ENCODE measurements at places on chromosomes 11 and 22.

DNA sequence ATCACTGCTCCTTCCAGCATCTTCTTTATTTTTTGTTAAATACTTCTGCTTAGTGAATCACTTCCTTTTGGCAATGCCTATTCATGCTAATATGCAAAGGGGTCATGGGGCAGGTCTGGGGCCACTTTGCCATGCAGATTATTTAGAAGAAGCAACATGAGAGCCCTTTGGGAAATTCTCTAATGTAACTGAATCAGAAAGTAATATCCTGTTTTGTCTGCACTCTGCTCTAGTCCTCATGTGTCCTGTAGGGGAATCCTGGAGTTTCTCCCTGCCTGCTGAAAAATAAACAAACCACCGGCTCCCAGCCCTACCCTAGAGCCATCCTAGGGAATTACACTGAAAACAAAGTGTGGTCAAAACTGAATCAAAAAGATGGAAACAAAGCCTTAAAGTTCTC is 176.5 kb upstream of the POU2AF2 start:
- H3K27me3 ChIP-seq, result no peaks in the 10 kb centered on the region
- H3K27ac ChIP-seq, result no peak overlapping the region
- H3K4me1 ChIP-seq, result no peaks in the 10 kb centered on the region
- H3K36me3 ChIP-seq, result no peaks in the 10 kb centered on the region
- no peak for DNase-seq

GRCh38 chr11:43907028-43907975 is 26.7 kb downstream of the ALKBH3 start:
- H3K4me1 ChIP-seq, result peaks cover 23% of the 10 kb centered on the region
- H3K27me3 ChIP-seq, result no peaks in the 10 kb centered on the region
- DNase-seq, result no peak
- H3K4me3 ChIP-seq, result no peak overlapping the region
- H3K27ac ChIP-seq, result peak overlapping the region; percentile 62

GRCh38 chr11:121105063-121105480 is 4.0 kb downstream of the TECTA start:
- no peaks in the 10 kb centered on the region for H3K36me3 ChIP-seq
- no peak overlapping the region for H3K27ac ChIP-seq
- H3K4me3 ChIP-seq, result no peak overlapping the region
- H3K27me3 ChIP-seq, result no peaks in the 10 kb centered on the region
- no peaks in the 10 kb centered on the region for H3K4me1 ChIP-seq

DNA sequence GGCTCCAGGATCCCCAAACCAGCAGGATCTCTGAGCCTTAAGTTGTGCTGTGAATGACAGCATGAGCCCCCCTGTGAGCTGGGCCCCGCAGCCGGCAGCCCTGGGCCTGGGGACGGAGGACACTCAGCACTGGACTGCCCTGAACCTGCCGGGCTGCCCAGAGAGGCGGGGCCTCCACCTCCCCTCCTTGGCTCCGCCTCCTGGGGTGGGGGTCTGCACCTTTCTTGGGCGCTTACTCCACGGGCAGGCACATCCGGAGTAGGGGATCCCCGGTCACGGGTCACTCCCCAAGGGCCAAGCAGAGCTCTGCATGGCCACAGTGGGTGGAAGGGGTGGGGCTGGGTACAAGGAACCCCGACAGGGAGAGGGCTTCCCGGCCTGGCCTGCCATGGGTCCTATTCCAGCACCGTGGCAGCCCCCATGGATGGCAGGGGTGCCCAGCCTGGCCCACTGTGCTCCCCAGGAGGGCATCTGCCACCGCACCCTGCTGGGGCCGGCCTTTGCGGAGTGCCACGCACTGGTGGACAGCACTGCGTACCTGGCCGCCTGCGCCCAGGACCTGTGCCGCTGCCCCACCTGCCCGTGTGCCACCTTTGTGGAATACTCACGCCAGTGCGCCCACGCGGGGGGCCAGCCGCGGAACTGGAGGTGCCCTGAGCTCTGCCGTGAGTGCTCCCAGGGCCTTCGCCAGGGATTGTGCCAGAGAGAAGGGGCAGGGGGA is 5.4 kb downstream of the MUC5B start:
- no peak overlapping the region for H3K27ac ChIP-seq
- H3K4me3 ChIP-seq, result no peak overlapping the region
- H3K4me1 ChIP-seq, result no peaks in the 10 kb centered on the region
- H3K36me3 ChIP-seq, result no peaks in the 10 kb centered on the region
- no peak for DNase-seq

GRCh38 chr11:46918788-46919513 is 601 bp upstream of the LRP4 start:
- peak overlapping the region; percentile 69 for H3K4me3 ChIP-seq
- peaks cover 52% of the 10 kb centered on the region for H3K27me3 ChIP-seq
- H3K27ac ChIP-seq, result no peak overlapping the region
- no peak for DNase-seq
- peaks cover 26% of the 10 kb centered on the region for H3K4me1 ChIP-seq

DNA sequence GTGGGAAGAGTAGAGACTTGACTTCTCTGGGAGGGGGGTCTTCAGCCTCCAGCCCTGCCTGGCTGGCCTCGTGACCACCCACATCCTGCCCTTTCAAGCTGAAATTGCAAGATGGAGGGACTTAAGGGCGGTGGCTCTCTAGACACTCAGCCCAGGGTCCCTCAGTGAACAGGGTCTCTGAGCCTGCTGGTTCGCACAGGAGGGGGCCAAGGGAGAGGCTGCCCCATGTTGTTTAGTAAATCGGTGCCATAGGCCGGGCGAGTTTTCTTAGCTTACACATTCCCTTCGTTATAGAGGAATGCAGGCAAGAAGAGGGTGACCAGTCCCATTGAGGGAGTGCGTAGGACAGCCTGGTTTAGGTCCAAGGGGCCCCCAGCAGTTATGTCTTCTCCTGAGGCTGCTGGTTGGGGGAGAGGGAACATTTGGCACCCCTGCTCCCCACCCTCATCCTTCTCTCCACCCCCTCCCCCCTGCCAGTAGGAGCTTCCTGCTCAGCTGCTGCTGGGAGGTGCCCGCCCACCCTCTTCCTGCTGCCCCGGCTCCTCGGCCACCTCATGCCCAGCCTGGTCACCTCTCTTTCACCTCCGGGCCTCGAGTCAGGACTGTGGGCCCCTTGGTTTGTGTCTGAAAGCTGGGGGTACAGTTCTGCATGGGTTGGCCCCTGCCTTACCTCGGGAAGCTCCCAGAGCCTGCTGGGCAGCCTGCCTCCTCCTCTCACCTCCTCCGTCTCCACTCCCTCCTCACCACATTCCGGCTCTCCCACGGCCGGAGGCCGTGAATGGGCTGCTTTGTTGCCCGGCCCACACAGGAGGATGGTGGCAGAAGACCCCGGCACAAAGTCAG is 3.9 kb downstream of the FRMD8 start:
- peak overlapping the region; percentile 23 for H3K4me3 ChIP-seq
- H3K4me1 ChIP-seq, result peaks cover 53% of the 10 kb centered on the region
- no peaks in the 10 kb centered on the region for H3K27me3 ChIP-seq

DNA sequence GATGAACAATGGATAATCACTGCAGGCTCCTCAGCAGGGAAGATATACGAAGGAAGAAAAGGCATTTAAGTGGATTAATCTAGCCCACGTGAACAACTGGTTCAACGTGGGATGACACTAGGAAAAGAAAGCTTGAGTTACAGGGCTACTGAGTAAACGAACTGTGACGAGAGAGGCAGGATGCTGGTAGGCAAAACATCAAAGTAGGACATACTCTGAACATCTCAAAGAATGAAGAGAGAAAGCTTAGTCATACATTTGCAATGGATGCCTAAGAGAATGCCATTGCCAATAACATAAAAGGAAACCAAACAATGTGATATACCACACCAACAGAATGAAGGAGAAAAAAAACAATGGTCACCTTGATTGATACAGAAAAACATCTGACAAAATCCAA is 12.9 kb downstream of the USP28 start:
- H3K4me1 ChIP-seq, result peaks cover 16% of the 10 kb centered on the region
- peaks cover 5% of the 10 kb centered on the region for H3K36me3 ChIP-seq
- DNase-seq, result no peak
- peak overlapping the region; percentile 49 for H3K27ac ChIP-seq

DNA sequence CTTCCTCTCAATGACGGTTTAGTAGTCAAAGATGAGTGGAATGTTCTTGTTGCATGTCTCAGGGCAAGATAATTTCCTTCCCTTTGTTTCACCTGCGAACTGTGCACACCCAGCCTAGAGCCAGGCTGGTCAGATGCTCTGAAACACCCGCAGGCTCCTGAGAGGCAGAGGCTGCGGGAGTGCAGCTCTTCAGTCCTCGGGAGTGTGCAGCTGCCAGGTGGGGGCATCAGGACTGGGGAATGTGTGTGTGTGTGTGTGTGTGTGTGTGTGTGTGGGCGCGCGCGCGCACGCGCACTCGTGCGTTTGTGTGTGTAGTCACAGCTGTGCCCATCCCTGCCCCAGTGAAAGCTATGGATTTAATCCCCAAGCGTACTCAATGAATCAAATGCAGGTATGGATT is 136.2 kb upstream of the NTM start:
- DNase-seq, result no peak
- H3K27ac ChIP-seq, result no peak overlapping the region
- no peaks in the 10 kb centered on the region for H3K27me3 ChIP-seq
- no peaks in the 10 kb centered on the region for H3K36me3 ChIP-seq
- no peak overlapping the region for H3K4me3 ChIP-seq

GRCh38 chr11:126871792-126872191 is 128.8 kb downstream of the KIRREL3 start:
- no peak overlapping the region for H3K27ac ChIP-seq
- H3K27me3 ChIP-seq, result peaks cover 6% of the 10 kb centered on the region
- no peaks in the 10 kb centered on the region for H3K36me3 ChIP-seq
- no peaks in the 10 kb centered on the region for H3K4me1 ChIP-seq
- no peak for DNase-seq

- H3K27me3 ChIP-seq, result peaks cover 4% of the 10 kb centered on the region
- no peak overlapping the region for H3K4me3 ChIP-seq
- H3K36me3 ChIP-seq, result no peaks in the 10 kb centered on the region
- peaks cover 48% of the 10 kb centered on the region for H3K4me1 ChIP-seq
These were observed 4.7 kb downstream of the ACY3 start for GRCh38 chr11:67645521-67646461.

GRCh38 chr11:14967581-14968243 is 4.4 kb downstream of the CALCA start:
- no peak overlapping the region for H3K4me3 ChIP-seq
- peaks cover 52% of the 10 kb centered on the region for H3K27me3 ChIP-seq
- no peak for DNase-seq
- H3K27ac ChIP-seq, result no peak overlapping the region
- peaks cover 5% of the 10 kb centered on the region for H3K4me1 ChIP-seq

DNA sequence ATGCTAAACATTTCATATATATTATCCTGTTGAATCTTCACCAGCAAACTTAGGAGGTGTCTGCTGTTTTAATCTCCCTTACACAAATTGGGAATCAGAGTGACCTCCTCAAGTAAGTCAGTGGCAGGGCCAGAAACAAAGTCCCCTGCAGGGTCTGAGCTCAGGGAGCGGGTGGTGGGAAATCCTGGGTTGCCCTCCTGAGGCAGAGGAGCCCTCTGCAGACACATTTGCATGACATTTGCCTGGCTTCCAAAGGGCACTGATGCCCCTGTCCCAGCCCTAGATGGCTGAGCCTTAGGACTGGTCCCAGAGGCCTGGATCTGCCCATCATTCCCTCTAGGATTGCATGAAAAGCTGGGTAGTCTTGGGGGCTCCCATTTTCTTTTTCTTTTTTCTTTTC is 2.1 kb upstream of the INPP5J start:
- no peaks in the 10 kb centered on the region for H3K36me3 ChIP-seq
- H3K4me3 ChIP-seq, result no peak overlapping the region
- DNase-seq, result no peak
- no peak overlapping the region for H3K27ac ChIP-seq
- H3K27me3 ChIP-seq, result no peaks in the 10 kb centered on the region
- no peaks in the 10 kb centered on the region for H3K4me1 ChIP-seq

GRCh38 chr11:44992181-44992582 is 41.5 kb upstream of the TP53I11 start:
- no peaks in the 10 kb centered on the region for H3K27me3 ChIP-seq
- no peak for DNase-seq
- no peaks in the 10 kb centered on the region for H3K4me1 ChIP-seq
- no peaks in the 10 kb centered on the region for H3K36me3 ChIP-seq

DNA sequence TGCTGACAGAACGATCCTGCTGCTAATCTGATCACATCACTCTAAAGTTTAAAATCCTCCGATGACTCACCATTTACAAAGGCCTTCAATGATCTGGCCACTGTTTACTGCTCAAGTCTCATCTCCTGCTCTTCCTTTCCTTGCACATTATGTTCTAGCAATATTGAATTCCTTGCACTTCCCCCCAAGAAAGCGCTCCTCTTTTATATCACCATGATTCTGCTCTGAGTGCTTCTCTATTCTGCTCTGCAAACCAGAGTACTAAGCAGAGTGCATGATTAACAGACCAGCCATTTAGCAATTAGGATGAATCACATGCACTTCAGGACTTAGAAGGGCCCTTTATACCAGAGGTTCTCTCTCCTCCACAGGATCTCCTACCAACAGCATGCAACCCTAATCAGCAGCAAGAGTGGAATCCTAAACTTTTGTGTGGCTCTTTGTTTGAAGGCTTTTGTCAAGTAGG is 1122.8 kb upstream of the CCDC90B start:
- no peaks in the 10 kb centered on the region for H3K36me3 ChIP-seq
- H3K27ac ChIP-seq, result no peak overlapping the region
- no peak for DNase-seq

GRCh38 chr11:106468086-106468485 is 390.6 kb downstream of the AASDHPPT start:
- no peak overlapping the region for H3K27ac ChIP-seq
- no peaks in the 10 kb centered on the region for H3K4me1 ChIP-seq
- H3K27me3 ChIP-seq, result no peaks in the 10 kb centered on the region

GRCh38 chr11:34359548-34359891 is 1.7 kb upstream of the ABTB2 start:
- peaks cover 38% of the 10 kb centered on the region for H3K27me3 ChIP-seq
- peak overlapping the region; percentile 75 for H3K4me3 ChIP-seq
- peaks cover 33% of the 10 kb centered on the region for H3K4me1 ChIP-seq
- no peak for DNase-seq
- H3K27ac ChIP-seq, result no peak overlapping the region
- no peaks in the 10 kb centered on the region for H3K36me3 ChIP-seq

DNA sequence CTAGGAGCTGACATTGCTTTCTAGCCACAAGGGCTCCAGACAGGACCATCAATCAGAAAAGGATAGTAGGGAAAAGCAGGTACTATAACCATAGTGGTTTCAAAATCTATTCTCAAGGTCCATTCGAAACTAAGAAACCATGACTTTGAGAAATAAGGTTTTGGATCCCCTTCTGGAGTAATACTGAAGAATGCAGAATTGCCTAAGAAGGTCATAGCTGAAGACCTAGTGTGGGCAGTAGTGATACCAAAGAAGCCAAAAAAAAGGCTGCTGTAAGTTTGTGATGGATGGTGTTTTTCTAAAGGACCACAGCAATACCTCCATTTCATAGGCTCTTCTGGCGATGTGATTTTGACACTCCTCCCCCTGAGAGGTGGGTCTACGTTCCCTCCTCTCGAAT is 163.1 kb downstream of the MAML2 start:
- no peak overlapping the region for H3K4me3 ChIP-seq
- peaks cover 60% of the 10 kb centered on the region for H3K36me3 ChIP-seq
- DNase-seq, result no peak

- H3K4me3 ChIP-seq, result no peak overlapping the region
- no peak overlapping the region for H3K27ac ChIP-seq
- no peaks in the 10 kb centered on the region for H3K36me3 ChIP-seq
- H3K4me1 ChIP-seq, result no peaks in the 10 kb centered on the region
- peaks cover 23% of the 10 kb centered on the region for H3K27me3 ChIP-seq
These were observed 86.7 kb downstream of the ARHGAP8 start for GRCh38 chr22:44839061-44839460.

GRCh38 chr11:126058105-126058874 is 4.4 kb downstream of the CDON start:
- H3K36me3 ChIP-seq, result no peaks in the 10 kb centered on the region
- no peak overlapping the region for H3K27ac ChIP-seq

GRCh38 chr11:57394203-57394965 is 3.9 kb upstream of the PRG2 start:
- H3K36me3 ChIP-seq, result no peaks in the 10 kb centered on the region
- no peaks in the 10 kb centered on the region for H3K4me1 ChIP-seq
- H3K27ac ChIP-seq, result no peak overlapping the region
